Fibroblast of the aortic adventitia (primary cell): ENCODE measurements at places on chromosomes 2 and 18.

GRCh38 chr2:47083886-47084687 is 71.0 kb downstream of the STPG4 start:
- no peak for DNase-seq

- DNase-seq, result no peak
Observed at GRCh38 chr2:27729198-27729597, 42.3 kb upstream of the MRPL33 start.

DNA sequence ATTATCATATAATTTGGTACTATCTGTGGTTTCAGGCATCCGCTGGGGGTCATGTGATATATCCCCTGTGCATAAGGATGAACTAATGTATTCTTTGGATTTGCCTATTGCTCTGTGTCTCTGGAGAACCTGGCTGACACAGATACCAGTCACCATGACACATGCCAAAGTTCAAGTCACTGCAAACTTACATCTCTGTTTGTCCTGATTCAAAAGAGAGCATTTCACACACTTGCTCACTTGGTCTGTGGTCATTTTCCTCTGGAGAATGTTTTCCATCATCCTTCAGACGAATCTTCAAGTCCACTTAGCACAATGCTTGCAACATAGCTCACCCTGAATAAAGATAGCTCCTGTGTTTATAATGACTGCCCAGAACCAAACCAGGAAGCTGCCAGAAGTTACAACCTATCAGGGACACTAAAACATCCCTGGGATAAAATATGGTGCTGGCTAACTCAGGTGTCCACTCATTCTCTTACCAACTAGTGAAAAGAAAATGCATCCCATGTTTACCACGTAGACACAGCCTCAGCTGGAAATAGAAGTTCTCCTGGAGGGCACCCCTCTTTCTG is 18.1 kb downstream of the SULT1C3 start:
- DNase-seq, result peak; percentile 18

GRCh38 chr2:78979380-78980151 is 45.9 kb upstream of the REG3G start:
- DNase-seq, result peak; percentile 4

- DNase-seq, result peak; percentile 77
Observed at GRCh38 chr18:9417073-9417851, 58.1 kb upstream of the RALBP1 start.

DNA sequence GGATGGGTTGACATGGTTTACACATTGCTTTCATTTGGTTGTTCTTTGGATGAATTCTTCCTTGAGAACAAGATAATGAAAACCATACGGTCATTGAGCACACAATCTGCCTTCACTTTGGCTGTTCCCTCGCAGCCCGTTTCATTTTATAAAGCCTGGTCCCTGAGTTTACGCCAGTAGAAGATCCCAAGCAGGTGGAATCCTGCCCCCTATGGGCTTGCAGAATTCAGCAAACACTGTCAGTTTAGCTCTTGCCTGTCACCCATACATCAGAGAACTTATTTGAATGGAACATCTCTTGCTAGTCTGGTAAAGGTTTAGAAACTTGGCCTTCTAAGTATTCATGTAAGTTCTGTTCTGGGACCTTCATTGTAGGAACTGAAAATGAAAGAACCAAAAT is 666.4 kb upstream of the ZEB2 start:
- peak; percentile 14 for DNase-seq

DNA sequence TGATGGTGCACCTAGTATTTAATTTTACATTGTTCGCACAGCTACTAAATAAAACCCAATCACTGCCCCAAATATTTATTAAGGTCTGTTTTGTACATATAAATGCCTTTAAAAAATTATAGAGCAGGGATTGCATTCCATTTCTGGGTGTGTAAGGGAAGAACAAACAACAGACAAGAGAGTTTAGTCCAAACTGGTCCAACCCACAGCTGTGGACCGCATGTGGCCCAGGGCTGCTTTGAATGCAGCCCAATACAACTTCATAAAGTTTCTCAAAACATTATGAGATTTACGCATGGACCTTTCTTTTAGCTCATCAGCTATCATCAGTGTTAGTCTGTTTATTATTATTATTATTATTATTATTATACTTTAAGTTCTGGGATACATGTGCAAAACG is 114.8 kb upstream of the LRATD1 start:
- DNase-seq, result no peak

DNA sequence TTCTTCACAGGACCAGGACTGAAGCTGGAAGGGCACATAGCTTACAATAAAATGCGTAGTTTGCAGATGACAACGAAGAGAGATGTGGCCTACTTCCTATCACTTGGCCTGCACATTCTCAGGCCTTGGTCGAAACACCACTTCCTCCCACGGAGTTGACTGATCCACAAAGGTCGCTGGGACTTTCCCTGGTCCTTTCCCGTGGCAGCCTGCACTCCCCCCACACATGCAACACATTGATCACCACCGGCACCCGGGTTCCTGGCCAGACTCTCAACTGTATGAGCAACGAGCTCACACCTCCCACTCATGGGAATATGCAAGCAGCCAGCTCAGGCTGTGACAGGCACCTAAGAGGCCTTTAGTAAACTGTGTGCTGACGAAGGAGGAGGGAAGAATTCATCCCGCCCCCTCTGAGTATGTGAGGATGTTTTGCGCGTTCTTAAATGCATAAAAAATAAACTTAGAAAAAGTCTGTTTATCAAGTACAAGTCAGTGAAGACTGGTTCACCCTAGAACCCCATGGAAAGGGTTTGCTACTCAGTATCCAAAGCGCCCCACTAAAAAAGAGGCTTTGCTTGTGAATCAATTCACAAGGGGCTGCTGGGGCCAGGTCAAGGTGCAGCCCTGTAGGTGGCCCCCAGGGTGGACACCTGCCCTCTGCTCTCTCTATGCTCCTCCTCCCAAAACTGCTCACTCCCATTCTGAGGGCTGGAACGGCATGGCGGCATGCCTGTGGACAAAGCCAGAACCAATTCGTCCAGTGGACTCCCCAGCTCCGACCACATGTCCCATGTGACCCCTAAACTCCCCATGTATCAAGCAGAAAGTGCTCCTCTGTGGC is 154.3 kb downstream of the EIPR1 start:
- no peak for DNase-seq

DNA sequence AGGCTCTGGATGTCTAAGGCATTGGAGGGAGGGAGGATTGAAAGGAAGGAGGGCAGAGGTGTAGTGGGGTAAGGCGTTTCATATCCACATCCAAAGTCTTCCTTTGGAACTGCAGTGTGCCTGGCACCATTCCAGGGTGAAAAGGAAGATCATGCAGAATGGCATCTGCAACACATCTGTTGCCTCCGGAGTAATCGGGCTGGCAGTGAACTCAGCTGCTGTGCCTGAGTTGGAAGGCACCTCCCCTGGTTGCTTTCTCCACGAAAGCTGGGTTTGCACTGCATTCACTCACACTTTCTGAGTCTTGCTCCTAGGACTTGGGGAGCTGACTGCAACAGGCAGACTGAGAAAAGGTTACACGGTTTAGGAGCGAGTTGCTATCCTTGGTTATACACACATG is 30.3 kb upstream of the SEC11C start:
- no peak for DNase-seq

GRCh38 chr2:146227152-146228019 is 1617.4 kb upstream of the ACVR2A start:
- no peak for DNase-seq

GRCh38 chr18:46324087-46324955 is 220.1 kb downstream of the HAUS1 start:
- peak; percentile 76 for DNase-seq

DNA sequence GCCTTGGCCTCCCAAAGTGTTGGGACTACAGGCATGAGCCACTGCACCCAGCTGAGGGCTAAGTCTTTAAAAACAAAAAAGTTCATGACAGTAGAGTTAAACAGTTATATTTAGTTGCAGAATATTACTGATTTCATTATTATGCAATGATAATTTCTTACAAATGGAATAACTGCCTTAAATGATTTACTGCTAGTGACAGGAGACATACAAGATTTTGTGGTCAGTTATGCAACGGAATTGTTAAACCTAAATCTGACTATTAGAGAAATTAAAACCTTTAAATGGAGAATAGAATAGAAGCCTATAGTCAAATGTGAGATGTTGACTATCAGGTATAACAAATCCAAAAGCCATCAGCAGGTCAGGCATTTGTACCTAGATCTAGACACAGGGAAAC is 10.3 kb upstream of the DNAJC10 start:
- no peak for DNase-seq

- peak; percentile 95 for DNase-seq
Observed at GRCh38 chr2:236663287-236664101, 93.9 kb downstream of the ACKR3 start.

DNA sequence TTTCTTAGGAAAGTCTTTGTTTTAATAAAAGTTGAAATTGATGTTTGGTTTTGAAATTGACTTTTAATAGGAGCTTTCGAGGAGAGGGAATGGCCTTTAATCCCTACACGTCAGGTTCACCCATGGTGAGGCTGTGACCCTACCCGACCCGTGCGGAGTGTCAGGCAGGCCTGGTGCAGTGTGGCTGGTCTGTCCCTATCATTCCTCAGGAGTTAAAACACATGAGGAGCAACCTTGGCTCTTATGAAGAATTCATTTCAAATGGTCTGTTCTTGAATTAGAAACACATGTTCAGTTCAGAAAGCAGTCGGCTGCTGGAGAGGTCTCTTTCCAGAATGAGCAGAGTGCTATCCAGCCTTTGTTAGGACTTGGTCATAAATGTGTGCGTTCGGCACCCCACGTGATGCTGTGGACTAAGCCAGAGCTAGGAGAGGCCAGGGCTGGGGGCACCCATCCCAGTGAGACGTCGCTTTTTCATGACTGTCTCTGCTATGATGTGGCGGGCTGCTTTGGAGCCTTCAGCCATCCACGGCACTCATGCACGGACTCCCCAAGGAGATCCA is 54.7 kb downstream of the EMILIN2 start:
- peak; percentile 90 for DNase-seq

- no peak for DNase-seq
Observed at GRCh38 chr2:29817801-29818680, 103.3 kb downstream of the ALK start.

GRCh38 chr2:142952793-142953494 is 75.5 kb downstream of the KYNU start:
- no peak for DNase-seq

DNA sequence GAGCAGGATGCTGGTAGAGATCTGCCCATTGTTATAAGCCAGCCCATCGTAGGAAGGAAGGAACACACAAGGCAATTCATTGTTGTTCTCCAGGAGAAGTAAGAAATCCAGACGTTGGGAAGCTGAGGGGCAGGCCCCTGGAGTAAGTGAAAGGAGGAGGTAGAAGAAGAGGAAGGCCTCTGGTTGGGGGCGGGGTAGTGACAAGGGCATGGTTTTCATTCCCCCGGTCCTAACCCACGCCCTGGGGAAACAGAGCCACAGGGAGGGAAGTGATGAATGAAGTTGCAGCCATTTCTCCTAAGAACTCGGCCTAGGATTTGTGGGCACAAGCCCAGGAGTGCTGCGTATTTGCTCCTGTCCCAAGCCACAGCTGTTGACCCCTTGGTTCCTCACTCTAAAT is 18.0 kb downstream of the LBH start:
- no peak for DNase-seq

- no peak for DNase-seq
Observed at GRCh38 chr18:649341-649740, 8.1 kb upstream of the TYMS start.

GRCh38 chr2:219901155-219901554 is 273.7 kb downstream of the SLC4A3 start:
- no peak for DNase-seq

DNA sequence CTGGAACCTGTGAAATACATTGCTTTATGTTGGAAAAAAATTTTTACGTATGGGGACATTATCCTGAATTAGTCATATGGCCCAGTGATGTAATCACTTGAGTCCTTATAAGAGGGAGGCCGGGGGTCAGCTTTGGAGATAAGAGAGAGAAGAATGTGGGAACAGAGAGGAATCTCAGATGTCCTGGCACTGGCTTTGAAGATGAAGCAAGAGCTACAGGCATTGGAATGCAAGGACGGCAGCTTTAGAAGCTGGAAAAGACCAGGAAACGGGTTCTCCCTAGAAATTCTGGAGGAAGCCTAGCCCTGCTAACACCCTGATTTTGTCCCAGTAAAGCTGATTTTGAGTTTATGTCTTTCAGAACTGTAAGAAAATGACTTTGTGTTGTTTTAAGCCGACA is 1129.9 kb upstream of the GYPC start:
- no peak for DNase-seq

GRCh38 chr2:60948926-60949579 is 67.7 kb downstream of the REL start:
- peak; percentile 52 for DNase-seq

- DNase-seq, result peak; percentile 56
Observed at GRCh38 chr2:55511508-55512124, 7.9 kb upstream of the CFAP36 start.

DNA sequence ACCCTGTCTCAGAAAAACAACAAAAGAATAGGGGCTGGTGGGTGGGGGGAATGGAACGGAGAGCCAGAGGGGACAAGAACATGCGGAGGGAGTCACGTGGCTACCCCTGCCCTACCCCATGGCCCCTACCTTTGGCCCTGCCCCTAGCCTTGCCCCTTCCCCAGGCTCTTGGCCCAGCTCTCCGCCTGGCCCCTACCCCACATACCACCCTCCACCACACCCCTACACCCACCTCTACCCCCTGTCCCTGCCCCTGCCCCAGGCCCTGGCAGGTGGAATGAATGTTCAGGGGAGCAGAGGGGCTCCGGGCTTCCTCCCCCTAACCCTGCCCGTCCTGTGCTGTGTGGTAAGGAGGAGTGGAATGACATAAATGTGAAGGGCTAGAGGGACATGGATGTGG is 15.1 kb downstream of the BIN1 start:
- DNase-seq, result no peak

- DNase-seq, result peak; percentile 34
Observed at GRCh38 chr2:227939271-227940027, 68.0 kb downstream of the DAW1 start.

GRCh38 chr2:39356922-39357639 is 80.0 kb downstream of the MAP4K3 start:
- DNase-seq, result no peak

DNA sequence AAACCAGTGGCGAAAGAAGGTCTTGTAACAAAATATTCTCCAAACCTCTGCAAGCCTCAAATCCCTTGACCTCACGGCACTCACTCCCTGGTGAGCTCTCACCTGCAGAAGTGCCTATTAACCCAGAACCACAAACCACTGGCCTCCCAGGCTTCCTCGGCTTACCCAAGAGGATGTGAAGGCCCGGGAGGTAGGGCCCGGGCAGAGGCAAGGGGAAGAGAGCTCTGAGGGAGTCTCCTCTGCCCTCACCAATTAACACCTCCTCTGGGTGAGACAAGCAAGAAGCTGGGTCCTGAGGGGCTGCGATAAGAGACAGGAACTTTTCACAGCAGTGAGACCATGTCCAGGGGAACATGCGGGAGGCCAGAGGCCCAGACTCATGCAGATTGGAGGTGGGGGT is 53.7 kb downstream of the EMX1 start:
- no peak for DNase-seq
